ENCODE measurements at places on chromosomes 6 and 20.

DNA sequence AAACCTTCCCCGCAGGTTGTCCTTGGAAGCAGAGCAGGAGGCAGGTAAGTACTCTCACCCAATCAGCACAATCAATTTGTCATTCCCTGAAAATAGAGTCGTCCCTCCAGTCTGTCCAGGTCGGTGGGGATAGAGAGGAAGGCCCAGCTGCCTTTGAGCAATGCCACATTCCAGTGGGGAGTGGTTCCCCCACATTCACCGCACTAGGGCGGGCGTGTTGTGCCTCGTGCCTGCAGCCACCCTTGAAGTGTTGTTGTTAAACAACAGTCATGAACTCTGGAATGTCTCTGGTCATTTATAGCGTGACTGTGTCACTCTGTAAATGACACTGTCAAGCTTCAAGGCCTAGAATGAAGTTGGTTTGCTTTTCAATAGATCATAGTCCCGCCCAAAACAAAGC lies 33.4 kb downstream of the PRDM1 start:
- no peak for DNase-seq

GRCh38 chr20:53918949-53919361 lies 151.4 kb downstream of the BCAS1 start:
- DNase-seq, result no peak

- peak; percentile 75 for DNase-seq
Observed at GRCh38 chr20:44733341-44734069, 12.2 kb upstream of the KCNK15 start.

DNA sequence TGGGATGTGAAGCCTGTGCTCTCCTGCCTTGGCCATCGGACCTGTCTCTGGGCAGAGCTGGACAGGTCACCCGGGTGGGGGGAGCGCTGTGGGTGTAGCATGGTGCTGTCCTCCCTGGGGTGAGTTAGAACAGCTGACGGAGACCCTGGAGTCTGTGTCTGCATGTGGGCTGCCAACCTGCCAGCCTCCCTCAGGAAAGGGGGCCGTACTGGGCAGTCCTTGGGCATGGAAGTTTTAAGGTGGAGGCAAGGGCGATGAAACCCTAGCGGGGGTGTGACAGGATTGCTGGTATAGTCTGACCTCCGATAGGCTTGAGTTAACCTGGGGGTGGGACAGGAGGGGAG lies 2.4 kb downstream of the SOX18 start:
- no peak for DNase-seq

DNA sequence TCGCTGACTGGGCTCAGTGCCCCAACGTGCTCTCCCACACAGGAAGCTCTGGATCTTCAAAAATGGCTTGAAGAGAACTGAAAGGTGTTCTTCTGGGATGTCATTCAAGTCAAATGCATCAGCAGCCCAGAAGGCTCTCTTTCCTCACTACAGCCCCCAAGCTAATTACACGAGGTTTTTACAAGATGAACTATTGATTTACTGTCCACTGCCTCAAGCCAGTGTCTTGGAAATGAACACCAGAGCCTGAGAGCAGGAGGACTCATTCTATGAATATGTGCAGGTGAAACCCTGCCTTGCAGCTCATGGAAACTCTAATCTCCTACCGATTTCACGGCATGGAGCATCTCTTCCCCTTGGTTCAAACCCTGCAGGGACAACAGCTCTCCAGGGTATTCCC lies 98.9 kb upstream of the CST7 start:
- no peak for DNase-seq

DNA sequence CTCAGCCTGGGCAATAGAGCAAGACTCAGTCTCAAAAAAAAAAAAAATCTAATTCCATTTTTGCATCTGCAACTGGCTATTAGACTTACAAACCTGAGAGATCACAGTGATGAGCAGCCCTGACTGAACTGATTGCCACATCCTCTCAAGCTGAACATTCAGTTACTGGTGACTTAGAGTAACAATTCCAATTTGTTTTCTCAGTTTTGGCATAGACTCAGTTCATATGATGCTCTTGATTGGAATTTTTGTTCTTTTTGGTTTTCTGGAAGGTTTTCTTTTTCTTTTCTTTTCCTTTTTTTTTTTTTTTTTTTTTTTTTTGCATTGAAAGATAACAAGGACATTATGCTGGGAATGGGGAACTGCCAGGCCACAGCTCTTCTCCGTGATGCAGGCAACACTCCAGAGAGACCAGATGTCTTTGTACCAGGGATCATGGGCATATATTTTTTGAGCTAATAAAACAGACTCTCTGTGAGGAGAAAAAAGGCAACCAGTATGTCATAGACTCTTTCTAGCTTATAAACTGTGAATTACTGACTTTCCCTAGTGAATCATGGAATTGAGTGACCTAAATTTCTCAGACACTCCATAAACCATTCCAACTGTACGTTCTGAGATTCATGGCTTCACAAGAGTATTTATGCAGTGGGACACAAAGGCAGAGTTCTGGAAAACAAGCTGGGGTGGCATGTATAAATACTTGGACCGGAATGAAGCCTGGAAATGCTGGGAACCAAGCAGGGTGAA lies 86.0 kb upstream of the SLC2A12 start:
- no peak for DNase-seq

- DNase-seq, result peak; percentile 20
Observed at GRCh38 chr6:79246891-79247290, 12.4 kb upstream of the HMGN3 start.

DNA sequence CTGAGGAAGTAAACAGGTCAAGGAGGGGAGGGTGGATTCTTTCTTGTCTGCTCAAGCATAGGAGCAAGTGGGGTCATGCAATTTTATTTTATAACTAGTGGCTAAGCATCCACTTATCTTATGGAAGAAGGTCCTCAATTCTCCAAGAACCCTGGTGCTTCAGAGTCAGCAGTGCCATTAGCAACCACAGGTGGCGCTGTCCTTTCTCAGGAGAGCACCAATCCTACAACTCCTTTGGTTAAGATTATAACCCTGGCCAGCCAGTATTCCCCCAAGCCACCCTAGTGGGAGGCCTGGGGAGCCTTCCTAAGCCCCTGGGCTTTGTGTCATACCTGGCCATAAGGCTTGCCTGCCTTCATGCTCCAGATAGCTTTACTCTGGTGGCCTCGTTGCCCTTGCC lies 60.7 kb downstream of the PCSK2 start:
- no peak for DNase-seq

- DNase-seq, result no peak
Observed at GRCh38 chr6:43489277-43490072, 12.1 kb downstream of the TJAP1 start.

GRCh38 chr20:2804852-2805688 lies 4.6 kb upstream of the CPXM1 start:
- DNase-seq, result peak; percentile 20

DNA sequence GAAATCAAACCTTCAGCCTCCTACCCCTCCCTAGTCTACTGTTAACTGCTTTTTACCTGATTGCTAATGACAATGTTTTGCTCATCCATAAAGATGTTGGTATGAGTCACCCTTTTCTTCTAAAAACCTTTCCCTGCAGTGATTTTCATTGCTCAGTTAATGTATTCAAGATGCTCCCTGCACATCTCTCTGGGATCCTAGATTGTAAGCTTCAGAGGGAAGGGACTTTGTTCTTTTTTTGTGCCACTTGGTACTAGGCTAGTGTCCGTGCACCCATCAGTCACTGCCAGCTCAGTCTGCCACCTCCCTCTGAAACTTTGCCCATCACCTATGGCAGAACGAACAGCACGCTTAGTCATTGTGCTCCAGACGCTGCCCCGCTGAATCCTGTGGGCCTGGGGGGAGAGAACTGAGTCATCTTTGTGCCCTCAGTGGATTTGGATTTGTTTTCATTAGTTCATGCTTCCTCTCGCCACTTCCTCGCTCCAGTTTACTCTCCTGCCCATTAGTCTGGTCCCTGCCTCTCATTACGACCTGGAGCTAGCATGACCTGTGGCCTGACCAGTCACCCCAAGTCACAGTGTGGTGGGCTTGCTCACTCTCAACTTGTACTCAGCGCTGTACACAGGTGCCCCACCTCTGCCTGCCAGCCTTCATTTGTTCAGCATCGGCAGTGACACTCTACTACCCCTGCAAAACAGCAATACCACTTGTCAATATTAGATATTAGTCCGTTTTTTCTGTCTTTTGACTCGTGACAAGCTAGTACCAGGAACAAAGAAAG lies 78.0 kb upstream of the TMEM181 start:
- DNase-seq, result no peak

GRCh38 chr20:61659994-61660346 lies 405.7 kb downstream of the TAF4 start:
- DNase-seq, result no peak

DNA sequence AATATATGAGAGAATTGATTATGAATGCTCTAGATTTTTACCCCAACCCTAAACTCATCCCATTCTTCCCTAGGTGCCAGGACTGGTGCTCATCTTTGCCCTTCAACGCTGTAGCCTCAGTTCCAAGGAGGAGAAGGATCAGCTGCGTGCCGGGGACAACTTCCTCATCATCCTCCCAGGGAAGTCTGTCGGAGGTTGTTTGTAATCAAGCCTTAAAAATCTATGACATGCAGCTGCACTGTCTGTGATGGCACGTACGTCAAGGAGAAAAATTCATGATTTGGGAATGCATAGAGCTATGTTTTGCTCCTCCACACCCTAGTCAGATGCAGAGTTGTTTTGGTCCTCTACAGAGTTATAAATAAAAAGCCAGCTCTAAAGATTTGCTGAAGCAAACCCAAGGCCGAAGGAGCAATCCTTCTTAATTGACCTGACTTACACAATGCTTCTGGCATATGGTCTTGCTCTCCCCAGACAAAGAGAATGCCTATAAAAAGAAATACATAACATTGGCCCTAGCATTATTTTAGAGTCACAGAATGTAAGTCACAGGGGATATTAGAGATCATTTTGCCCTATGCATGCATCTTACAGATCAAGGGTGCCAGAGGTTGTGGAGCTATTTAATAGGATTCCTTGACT lies 244.2 kb downstream of the HIVEP2 start:
- no peak for DNase-seq

- DNase-seq, result no peak
Observed at GRCh38 chr20:50513169-50514034, 3.2 kb downstream of the PTPN1 start.

DNA sequence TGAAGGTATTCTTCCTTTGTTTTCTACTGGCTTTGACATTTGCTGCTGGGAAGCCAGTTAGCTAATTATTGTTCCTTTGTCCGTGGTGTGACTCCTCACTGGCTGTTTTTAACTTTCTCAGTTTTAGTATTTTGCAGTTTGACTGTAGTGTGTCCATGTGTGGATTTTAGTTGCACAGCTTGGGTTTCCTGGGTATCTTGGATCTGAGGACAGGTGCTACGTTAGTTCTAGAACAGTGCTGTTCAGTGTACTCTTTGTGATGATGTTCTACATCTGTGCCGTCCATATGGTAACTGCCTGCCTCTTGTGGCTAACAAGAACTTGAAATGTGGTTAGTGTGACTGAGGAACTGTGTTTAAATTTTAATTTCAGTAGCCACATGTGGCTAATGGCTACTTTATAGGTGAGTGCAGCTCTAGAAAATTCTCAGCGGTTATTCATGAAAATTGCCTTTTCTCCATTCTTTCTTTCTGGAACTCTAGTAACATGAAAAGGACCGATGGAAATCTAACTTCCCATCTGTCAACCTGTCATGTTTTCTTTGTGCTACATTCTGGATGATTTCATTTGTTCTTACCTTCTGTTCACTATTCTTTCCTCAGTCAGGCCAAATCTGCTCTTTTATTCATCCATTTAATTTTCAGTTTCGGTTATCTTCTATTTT lies 7.4 kb downstream of the SNX9 start:
- DNase-seq, result peak; percentile 53

GRCh38 chr6:116314218-116314617 lies 34.5 kb upstream of the TSPYL1 start:
- no peak for DNase-seq

- DNase-seq, result peak; percentile 86
Observed at GRCh38 chr6:125986301-125987025, at the start of gene TRMT11. TSS of gene TRMT11 (plus strand) at chr6:125986540. CDS start at chr6:125986551, 11 bp downstream.

DNA sequence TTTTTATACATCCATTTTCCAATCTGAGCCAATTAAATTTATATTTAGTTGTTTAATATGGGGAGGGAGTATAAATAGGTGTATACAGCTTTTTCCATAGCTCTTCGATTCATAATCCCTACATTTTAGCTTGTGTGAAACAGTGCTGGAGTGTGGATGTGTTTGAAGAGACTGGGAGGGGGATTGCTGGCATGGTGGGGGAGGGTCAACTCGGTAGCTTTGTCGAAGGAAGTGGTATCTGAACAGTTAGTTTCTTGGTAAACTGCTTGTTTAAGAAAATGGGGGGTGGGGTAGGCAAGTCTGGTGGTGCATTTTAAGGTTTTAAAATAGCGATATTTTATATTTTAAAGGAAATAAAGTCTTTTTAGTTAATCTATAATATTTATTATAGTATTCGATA lies 1.4 kb upstream of the LIN28B start:
- DNase-seq, result no peak

DNA sequence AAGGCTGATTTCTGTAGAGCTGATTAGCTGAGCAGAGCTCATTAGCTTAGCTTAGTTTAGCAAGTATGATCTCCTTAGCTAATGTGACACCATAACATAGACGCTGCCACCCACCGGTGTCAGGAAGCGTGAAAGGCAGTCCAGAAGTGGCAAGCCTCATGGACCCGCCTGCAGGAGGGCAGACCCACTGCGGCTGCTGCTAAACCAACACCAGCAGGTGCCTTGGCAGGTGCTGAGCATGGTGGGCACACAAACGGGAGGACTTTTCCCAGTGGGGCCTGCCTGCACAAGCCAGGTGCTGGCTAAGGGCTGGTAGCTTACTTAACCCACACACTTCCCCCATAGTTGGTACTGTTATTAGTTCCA lies 22.7 kb downstream of the ZDHHC14 start:
- DNase-seq, result no peak

GRCh38 chr20:38706509-38706908 lies 17.8 kb upstream of the SLC32A1 start:
- no peak for DNase-seq

DNA sequence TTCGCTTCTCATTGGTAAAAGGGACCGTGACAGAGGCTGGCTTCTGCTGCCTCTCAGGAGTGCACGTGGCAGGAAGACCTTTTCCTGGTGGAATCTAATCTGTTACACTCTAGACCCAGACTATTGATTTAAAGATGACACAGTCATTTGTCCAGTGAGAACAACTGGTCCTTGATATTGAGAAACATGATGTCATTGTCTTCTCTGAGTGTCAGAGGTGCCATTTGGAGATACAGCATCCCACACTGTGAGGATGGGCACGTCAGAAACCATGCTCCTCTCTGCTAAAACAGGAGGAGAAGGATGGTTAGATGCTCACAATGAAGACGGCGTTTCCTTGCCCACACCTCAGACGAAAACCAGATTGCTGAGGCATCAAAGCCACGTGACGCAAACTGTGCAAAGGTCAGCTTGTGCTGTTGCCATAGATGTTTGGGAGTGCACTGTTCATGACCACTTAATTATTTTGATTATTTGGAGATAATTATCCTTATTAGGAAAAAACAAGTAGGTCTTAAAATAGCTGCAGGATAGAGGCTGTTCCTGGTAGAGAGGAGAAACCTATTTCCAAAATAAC lies 169.0 kb downstream of the SMOC2 start:
- no peak for DNase-seq

- no peak for DNase-seq
Observed at GRCh38 chr6:29107758-29108157, at the start of gene OR2J3. TSS of gene OR2J3 (plus strand) at chr6:29108058. CDS start at chr6:29111891, 3,833 bp downstream.

- DNase-seq, result peak; percentile 68
Observed at GRCh38 chr6:86937219-86938079, at the start of gene HTR1E. TSS of gene HTR1E (plus strand) at chr6:86937528. CDS start at chr6:87015335, 77,807 bp downstream.
